ENCODE measurements at places on chromosomes 2 and 18.

GRCh38 chr18:34951625-34952379, 89.4 kb upstream of the MAPRE2 start:
- no peak for DNase-seq

- no peak for DNase-seq
Observed at GRCh38 chr18:25279961-25280360, 72.0 kb downstream of the ZNF521 start.

DNA sequence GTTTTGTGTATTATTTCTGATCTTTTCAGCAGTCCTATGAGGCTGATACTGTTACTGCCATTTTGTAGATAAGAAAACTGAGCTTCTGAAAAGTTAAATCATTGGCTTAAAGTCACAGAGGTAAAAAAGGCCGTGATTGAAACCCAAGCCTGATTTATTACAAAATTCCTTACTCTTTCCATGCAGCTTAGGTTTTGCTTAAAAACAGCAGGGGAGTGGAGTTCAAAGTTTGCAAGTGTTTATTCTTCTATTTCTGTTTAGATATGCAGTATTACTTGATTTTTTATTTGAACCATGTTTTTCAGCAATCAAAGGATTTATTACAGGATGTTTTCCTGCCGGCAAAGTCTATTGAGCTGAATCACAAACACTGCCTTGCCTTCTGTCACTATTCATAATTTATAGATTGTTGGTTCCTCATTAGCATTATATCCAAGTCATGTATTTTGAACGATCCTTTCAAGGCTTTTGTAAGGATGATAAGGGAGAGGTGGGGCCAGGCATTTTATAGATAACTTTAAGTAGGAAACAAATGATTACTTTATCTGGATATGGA, 31.9 kb upstream of the MSTN start:
- DNase-seq = no peak

DNA sequence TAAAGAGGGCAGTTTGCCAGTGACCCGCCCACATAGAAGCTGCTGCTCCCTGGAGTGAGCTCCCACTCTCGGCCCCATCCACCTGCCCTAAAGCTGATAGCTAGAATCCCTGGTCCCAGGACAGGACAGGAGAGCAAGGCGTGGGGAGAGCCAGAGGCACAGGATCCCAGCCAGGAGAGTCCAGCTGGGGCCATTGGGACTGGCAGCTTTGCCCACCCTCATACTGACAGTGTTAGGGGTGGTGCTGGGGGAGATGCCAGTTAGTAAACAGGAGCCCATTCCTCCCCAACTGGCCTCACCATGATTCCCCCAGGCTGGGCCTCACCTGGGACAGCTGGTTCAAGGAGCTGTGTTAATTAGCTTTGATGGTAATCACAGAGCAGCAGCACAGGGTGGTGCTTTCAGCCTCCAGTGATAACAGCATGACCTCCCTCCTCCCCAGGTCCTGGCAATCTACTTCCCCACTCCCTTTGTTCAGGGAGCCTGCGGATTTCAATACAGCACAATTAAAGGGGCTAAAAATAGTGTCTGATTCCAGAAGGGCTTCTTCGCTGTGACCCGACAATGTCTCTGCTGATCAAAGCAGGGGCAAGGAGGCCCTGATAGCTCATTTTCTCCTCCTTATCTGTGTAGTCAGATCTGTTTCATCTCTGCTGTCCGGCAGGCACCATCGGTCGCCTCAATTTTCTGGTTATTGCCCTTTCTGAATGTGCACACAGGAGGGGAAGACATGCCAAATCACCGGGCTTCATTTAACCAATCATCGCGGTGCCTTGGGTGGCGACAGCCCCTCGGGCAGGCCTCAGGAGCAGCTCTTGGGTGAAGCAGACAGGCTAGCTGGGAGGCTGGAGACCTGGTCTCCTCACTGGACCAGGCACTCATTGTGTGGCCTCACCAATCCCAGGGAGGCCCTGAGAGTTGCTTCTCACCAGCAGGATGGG, 119.9 kb upstream of the TEX51 start:
- DNase-seq = no peak

All from hippocampal formation (tissue), 2 donors.